ENCODE measurements at places on chromosomes 3 and 15. TPM values are rescaled to one million over a fixed set of nuclear protein-coding genes. Genes with fewer than 3 reads are reported as not detected.

Gene SENP5
- total RNA-seq = 38.6 TPM

- H3K36me3 ChIP-seq = no peaks in the 10 kb centered on the region
- no peak for DNase-seq
- no peak overlapping the region for H3K27ac ChIP-seq
- H3K4me1 ChIP-seq = no peaks in the 10 kb centered on the region
Measured at GRCh38 chr3:140898340-140899180, 43.1 kb upstream of the SLC25A36 start.

Gene P2RY1
- 17.8 TPM for total RNA-seq

DNA sequence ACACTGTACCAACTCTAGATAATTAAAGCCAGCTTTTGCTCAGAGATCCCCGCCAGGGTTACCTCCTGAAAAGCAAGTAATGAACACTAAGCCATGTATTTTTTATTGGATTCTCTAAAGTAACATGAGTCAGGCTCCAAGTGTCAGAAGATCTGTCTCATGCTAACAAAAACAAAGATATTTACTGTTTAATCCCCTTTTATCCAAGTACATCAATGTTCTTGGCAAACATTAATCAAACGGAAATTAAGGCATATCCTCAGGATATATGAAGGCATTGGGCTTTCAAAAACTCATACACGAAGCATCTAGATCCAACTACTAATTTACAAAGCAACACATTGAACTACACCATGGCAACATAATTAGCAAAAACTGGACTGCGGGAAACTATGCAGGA is 37.2 kb downstream of the MYO5A start:
- no peaks in the 10 kb centered on the region for H3K27me3 ChIP-seq
- H3K36me3 ChIP-seq = no peaks in the 10 kb centered on the region
- H3K4me3 ChIP-seq = no peak overlapping the region
- H3K27ac ChIP-seq = peak overlapping the region; percentile 3
- DNase-seq = no peak
- H3K4me1 ChIP-seq = peaks cover 19% of the 10 kb centered on the region

DNA sequence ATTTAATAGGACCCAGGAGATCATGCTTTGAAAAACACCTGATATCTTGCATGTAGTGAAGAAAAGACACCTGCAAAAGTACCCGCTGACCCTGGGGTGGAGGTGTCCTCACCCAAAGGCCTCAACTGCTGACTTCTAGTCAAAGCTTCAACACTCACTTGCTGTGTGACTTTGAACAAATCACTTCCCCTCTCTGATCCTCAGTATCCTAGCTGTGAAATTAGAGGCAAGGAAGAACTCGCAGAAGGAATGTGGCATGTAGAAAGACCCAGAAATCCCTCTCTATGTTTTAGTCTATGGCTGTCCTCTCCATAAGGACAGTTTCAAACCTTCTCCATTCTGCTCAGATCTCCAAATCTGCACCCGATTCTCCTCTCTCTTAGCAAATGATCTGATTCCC is 52.7 kb upstream of the ATP13A3 start:
- no peak overlapping the region for H3K4me3 ChIP-seq
- no peaks in the 10 kb centered on the region for H3K27me3 ChIP-seq
- no peak overlapping the region for H3K27ac ChIP-seq
- no peak for DNase-seq
- peaks cover 9% of the 10 kb centered on the region for H3K4me1 ChIP-seq
- H3K36me3 ChIP-seq = no peaks in the 10 kb centered on the region

DNA sequence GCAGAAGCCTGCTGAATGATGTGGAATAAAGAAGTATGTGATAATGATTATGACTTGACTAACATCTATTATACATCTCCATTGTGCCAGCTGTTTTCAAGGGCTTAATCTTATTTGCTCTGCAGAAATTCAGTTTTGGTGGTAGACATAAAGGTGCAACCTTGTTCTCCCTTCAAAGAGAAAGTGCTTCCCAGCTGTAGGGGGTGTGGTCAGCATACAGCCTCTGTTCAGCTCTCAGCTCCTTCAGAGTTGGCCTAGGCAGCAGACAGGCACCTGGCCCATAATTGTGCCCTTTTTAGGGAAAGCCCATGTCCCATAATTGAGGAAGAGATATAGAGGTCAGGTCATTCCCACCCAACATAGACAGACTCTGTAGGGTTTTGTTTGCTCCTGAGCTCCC is 104.3 kb upstream of the EOMES start:
- no peaks in the 10 kb centered on the region for H3K36me3 ChIP-seq
- H3K4me1 ChIP-seq = no peaks in the 10 kb centered on the region
- DNase-seq = no peak
- no peaks in the 10 kb centered on the region for H3K27me3 ChIP-seq
- no peak overlapping the region for H3K4me3 ChIP-seq

DNA sequence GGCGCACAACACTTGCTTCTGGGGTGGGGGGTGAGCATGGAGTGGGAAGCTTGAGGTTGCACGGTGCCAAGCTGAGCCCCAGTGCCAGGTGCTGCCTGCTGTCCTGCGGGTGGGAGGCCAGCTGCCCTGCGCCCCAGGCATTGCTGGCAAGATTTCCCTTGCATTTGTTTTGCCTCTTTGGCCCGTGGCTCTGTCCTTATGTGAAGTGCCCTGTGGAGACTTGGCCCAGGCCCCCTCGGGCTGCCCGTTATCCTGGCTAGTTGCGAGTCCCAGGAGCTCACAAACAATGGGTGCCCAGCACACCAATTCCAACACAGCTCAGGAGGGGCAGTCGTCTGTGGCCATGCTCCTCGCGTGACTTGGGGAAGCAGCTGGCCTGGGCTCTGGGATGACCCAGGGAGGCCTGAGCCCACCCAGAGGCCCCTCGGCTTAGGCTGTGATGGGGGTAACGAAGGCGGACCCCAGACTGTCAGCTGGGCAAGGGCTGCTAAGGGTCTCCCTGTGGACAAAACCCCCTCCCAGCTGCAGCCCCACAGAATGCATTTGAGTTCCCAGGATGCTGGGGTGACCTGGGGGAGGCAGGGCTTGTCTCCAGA is 5.9 kb downstream of the C3orf22 start:
- H3K4me1 ChIP-seq = no peaks in the 10 kb centered on the region
- no peak overlapping the region for H3K4me3 ChIP-seq
- no peaks in the 10 kb centered on the region for H3K36me3 ChIP-seq
- H3K27me3 ChIP-seq = no peaks in the 10 kb centered on the region

DNA sequence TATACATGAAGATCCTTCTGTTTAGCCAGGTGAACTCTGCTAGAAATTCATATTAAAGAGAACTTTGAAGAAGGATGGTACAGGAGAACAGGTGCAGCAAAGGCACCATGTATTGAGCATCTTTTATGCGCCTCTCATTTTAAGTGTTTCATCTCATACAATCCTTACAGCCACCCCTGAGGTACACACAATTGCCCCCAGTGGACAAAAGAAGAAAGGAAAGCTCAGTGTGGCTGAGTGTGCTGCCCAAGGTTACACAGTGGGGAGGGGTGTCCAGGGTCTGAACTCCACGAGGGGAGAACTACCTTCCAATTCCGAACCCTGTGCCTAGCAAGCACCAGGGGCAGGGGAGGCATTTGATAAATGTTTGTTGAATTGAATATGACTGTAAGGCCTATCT is 98.6 kb downstream of the MECOM start:
- H3K4me1 ChIP-seq = no peaks in the 10 kb centered on the region
- DNase-seq = no peak
- no peaks in the 10 kb centered on the region for H3K27me3 ChIP-seq
- H3K36me3 ChIP-seq = no peaks in the 10 kb centered on the region
- H3K27ac ChIP-seq = no peak overlapping the region

Gene MB21D2
- total RNA-seq = 12.2 TPM

Gene C3orf20
- total RNA-seq = not detected

DNA sequence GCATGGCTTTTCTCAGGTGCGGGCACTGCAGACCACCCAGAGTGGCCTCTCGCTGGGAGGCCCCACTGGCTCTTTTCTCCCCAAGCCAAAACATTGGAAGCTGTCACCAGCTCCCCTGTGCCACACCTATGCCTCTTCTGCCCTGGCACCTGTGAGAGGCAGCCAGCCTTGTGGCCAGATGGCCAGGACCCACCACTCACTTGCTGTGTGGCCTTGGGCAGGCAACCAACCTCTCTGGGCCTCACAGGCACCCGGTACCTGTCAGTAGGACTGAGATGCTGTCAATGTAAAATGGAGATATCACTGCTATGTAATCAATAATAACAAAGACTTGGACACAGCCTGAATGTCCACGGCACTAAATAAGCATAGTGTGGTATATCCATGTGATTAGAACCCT is 36.5 kb downstream of the SRPRB start:
- H3K36me3 ChIP-seq = no peaks in the 10 kb centered on the region
- no peaks in the 10 kb centered on the region for H3K4me1 ChIP-seq
- DNase-seq = no peak
- no peaks in the 10 kb centered on the region for H3K27me3 ChIP-seq

Measured in suprapubic skin (tissue), 4 donors.